ENCODE measurements at places on chromosomes 13 and 19.

- DNase-seq, result no peak
Measured at GRCh38 chr19:23377276-23377675, 18.0 kb downstream of the ZNF91 start.

DNA sequence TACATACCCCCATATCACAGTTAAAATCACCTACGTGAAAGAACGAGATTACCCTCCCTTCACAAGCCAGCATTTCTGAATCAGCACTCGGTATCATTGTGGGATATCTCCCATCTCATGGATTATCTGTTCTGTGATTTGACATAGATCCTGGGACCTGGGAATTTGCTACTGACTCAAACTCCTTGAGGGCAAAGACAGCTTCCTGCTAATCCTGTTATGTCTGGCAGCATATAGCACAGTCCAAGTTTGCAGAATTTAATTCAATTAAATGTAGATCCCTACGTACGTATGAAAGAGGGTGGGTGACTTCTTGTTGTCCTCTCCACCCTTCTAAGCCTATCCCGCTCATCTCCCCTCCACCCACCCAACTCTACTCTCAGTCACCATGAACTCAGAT is 476.5 kb downstream of the KLF5 start:
- no peak for DNase-seq

- no peak for DNase-seq
Measured at GRCh38 chr13:53781941-53782340, 753.3 kb downstream of the OLFM4 start.

- DNase-seq, result no peak
Measured at GRCh38 chr13:21117104-21117809, 55.9 kb upstream of the LATS2 start.

GRCh38 chr19:4693471-4694121 is 23.5 kb upstream of the MYDGF start:
- no peak for DNase-seq

DNA sequence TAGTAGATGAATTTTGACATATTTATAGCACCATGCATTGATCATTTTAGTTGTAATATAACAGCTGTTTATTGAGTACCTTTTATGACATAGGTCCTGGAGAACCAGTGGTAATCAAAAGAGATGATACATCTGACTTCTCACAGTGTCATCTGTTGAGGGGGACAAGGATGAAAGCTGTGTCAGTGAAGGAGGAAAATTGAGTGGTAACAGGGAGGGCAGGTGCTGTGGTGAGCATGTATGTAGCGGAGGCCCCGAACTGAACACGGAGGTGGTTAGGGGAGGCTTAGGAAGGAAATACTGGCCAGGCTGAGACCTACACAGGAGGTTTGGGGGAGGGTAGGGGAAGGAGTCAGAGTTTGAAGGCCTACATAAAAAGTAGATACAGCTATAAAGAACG is 199.7 kb downstream of the GGACT start:
- DNase-seq, result no peak

GRCh38 chr19:1278713-1279660 is 3.7 kb downstream of the FAM174C start:
- DNase-seq, result no peak

DNA sequence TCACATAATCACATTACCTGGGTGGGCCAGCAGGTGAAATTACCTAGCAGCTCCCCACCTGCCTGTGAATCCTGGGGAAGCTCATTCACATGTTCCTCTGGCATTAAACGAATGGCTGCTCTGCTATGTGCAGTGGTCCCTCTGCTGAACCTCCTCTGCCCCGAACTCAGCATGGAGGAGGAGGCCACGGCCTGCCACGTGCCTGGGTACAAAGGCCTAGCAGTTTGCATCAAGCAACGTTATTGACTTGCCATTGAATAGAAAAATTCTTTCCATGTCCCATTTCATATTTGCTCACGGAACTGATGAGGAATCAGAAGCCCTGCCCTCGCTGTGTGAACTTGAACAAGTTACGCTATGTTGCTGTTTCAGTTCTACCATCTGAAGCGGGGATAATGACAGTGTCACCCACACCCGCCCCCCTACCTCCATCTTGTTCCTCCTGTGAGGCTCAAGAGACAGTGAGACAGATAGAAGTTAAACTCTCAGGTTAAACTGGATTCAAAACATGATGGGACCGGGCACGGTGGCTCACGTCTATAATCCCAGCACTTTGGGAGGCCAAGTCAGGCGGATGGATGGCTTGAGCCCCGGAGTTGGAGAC is 25.3 kb downstream of the SLC7A1 start:
- no peak for DNase-seq

GRCh38 chr13:110400786-110401533 is 93.9 kb downstream of the COL4A2 start:
- DNase-seq, result no peak

GRCh38 chr19:15156391-15156790 is 44.4 kb downstream of the NOTCH3 start:
- no peak for DNase-seq

DNA sequence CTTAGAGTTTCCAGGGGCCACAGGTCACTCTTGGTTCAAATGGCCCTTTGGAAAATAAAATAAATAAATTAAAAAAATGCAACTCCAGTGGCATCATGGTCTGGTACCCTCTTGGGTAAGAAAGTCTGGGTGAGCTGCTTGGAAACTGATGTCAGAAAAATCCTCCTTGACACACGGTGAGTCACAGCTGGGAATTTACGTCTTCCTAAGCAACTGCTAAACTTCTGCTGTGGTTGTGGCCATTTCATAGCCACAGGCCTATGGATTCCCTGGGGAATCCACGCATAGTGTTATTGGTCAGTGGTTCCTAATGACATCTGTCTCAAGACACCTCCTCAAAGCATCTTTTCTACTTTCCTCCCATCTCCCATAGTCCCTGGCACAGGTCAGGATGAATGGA is 220.8 kb downstream of the COG6 start:
- no peak for DNase-seq

DNA sequence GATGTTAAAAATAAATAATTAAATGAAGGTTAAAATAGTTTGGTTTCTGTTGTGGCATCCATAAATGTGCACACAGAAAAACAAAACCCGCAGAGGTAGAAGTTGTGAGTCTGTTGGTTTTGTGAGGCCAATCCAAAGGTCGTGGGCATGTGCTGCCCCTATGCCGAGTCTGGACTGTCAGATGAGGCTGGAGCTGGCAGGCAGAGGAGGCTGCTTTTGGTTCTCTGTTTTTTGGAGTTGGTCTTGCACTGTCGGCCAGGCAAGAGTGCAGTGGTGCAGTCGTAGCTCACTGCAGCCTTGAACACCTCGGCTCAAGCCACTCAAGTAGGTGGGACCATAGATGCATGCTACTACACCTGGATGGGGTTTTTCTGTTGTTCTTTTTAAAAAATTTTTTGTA is 43.7 kb downstream of the TSSK6 start:
- no peak for DNase-seq

- peak; percentile 23 for DNase-seq
Measured at GRCh38 chr13:91375116-91375729, 23.2 kb upstream of the GPC5 start.

- no peak for DNase-seq
Measured at GRCh38 chr19:47156861-47157430, 26.3 kb downstream of the SAE1 start.

DNA sequence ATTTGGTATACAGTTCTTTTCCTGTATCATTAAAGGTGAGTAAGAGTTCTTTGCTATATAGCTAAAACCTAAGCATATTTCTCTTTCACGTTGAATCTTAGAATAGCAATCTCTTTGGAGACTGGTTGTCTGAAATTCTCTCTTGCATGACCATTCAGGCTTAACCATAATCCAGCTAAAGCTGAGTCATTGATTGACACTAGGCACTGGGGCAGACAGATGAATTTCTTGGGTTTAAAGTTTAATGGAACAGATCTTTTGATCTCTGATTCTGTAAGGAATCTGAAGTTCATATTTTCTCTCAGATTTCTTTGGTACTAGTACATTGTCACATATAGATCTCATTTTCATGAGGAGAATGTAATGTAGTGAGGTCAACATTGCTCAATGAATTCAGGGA is 397.3 kb upstream of the MIR17HG start:
- no peak for DNase-seq

DNA sequence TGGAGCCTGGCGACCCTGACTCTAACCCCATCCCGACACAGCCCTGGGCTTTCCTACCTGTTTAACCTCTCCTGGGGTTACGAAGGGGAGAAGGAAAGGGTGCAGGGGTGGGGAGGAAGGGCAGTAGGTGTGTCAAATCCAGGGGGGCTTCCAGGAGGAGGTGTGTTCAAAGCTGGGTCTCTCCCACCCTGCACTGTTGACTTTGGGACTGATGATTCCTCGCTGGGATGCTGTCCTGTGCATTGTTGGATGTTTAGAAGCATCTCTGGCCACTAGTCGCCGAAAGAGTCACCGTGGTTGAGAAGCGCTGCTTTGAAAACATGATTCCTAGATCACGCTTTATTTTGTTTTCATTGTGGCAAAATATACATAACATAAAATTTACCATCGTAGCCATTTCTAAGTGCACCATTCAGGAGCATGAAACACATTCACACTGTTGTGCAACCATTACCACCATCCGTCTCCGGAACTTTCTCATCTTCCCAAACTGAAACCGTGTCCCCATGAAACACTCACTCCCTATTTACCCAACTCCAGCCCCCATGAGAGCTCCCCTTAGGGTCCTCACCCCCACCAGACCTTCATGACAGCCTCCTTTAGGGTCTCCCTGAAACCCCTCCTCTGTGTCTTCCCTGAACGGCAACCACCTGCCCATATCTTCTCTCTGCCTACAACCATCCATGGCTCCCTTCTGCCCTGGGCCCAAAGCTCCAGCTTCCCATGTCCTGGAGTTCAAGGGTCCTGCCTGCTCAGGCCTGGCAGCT is 4.4 kb upstream of the FCER2 start:
- DNase-seq, result peak; percentile 76
